ENCODE measurements at places on chromosomes 16 and 17.

- peak; percentile 69 for DNase-seq
Observed at GRCh38 chr17:39094607-39095308, 56.7 kb downstream of the PLXDC1 start.

GRCh38 chr17:55641676-55642081 lies 81.0 kb downstream of the TMEM100 start:
- peak; percentile 2 for DNase-seq

GRCh38 chr17:66673668-66674276 lies 161.1 kb upstream of the CACNG5 start:
- DNase-seq = peak; percentile 85

DNA sequence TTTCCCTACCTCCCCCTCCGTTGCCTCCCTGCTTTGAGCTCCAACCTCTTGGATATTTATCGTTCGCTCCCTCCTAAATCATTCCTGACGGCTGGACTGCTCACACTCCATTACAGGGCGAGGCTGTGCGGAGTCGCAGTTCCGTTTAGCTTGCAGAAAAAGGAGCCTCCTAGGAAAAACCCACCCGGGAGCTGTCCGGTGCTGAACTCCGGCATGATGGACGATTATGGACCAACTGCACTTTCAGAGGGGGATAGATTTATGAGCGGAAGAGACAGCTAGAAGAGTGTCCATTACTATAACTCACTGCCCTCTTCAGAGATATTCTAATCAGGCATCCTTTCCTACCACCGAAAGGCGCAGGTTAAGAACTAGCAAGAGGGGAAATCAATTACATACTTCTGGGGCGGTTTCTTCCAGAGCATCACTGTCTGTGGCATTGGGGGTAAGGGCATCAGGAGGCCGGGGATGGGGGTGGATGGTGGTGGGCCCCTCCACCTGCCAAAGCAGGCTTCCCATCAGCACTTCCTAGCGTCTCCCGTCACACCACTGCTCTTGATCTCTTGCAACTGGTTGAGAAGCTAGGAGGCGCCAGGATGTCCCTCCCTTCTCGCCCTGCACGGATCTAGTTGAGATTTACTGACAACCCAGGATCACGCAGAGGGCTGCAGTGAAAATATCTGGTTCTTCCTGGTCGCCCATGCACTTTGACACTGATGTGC lies 251.2 kb downstream of the ENGASE start:
- no peak for DNase-seq

Data from CD4-positive, alpha-beta memory T cell (primary cell).